NCI-H1694 treated with DMSO at 0.1 percent for 48 hours (cell line): ENCODE measurements at places on chromosomes 7 and 10.

- DNase-seq: no peak
Observed at GRCh38 chr7:45036317-45036716, 36.3 kb downstream of the CCM2 start.

- DNase-seq: no peak
Observed at GRCh38 chr7:24141874-24142509, 142.0 kb upstream of the NPY start.

DNA sequence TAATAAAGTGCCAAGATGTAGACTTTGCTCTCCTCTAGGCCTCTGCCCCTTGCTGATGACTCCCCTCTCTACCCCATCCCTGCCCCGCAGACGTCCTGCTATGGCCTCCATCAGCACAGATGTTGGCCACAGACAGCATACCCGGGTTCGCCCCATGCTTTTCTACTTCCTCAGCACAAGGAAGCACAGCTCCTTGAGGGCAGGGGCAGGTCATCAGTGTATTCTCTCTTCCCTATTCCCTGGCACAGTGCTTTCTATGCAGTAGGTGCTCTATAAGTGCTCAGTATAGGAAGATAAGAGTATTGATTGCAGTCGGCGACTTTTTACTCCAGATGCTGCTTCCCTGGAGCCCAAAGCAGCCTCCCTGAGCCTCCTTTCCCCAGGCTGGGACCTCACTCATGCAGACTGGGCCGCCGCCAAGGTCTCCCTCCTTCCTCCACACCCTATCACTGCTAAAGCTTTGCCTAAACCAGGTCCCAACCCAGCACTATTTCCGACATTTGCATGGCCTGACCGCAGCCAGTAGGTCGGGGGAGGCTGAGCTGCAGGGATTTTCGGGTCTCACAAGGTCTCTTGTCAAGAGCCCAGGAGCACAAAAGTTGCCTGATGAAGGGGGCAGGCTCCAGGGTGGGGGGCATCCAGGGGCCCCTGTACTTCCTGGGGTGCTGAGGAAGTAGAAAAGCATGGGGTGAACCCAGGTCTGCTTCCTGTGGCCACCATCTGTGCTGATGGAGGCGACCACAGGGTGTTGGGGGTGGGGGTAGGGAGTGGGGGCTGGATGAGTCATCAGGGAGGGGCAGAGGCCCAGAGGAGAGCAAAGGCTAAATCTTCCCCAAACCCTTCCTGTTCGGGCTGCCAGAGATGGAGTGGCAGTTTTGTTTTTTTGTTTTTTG, 8.0 kb downstream of the CALHM3 start:
- DNase-seq: no peak

DNA sequence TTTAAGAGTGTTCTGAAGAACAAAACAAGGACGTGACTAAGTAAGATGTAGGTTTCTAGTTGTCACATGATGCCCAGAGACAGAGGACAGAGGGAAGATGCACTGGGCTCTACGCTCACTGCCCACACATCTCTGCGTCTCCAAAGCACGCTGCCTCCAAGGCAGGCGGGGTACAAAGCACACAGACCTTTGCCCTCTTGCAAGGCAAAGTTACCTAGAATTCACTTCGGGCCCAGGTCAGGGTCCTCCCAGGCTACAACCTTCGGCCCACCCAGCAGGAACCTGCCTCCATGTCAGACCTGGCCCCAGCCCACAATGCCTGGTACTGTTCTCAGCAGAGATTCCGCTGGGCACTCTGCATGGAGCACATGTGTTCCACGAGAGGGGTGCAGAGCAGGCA, 26.5 kb downstream of the GRB10 start:
- DNase-seq: no peak

DNA sequence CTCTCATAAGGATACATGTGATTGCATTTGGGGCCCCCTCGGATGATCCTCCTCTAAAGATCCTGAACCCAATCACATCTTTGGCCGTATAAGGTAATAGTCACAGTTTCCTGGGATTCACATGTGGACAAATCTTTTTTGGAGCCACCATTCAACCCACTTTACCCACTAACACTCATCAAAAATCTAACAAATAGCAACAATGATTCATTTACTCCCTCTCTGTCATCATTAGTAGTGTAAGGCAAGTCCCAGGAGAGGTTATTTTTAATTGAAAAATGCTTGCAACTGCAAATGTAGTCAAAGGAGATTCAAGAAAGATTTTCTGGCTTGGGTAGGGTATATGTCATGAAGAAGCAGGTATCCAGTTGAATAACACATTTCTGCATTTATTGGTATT, 9.9 kb upstream of the SMKR1 start:
- DNase-seq: no peak

DNA sequence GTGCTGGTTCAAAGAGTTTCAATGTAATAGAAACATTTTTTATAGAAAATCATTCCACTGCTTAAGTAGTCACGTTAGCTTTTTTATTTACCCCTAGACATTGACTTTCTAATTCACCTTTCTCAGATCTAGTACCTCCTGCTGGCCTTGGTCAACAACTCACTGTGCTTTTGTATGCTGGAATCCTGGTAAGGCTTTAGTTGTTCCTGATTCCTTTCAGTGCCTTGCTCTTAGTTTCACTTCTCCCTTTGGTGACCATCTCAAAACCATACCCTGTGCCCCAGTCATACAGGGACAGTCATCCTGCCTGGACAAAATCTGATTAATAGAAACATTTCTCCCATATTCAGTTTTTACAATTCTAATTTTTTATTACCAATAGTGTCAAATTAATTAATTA, 130.2 kb downstream of the GPR37 start:
- DNase-seq: no peak
